CD4-positive, CD25-positive, alpha-beta regulatory T cell (primary cell): ENCODE measurements at places on chromosomes 6 and 20. TPM values are rescaled to one million over a fixed set of nuclear protein-coding genes. Genes with fewer than 3 reads are reported as not detected.

GRCh38 chr6:133198725-133199124, 42.4 kb upstream of the EYA4 start:
- DNase-seq = no peak

DNA sequence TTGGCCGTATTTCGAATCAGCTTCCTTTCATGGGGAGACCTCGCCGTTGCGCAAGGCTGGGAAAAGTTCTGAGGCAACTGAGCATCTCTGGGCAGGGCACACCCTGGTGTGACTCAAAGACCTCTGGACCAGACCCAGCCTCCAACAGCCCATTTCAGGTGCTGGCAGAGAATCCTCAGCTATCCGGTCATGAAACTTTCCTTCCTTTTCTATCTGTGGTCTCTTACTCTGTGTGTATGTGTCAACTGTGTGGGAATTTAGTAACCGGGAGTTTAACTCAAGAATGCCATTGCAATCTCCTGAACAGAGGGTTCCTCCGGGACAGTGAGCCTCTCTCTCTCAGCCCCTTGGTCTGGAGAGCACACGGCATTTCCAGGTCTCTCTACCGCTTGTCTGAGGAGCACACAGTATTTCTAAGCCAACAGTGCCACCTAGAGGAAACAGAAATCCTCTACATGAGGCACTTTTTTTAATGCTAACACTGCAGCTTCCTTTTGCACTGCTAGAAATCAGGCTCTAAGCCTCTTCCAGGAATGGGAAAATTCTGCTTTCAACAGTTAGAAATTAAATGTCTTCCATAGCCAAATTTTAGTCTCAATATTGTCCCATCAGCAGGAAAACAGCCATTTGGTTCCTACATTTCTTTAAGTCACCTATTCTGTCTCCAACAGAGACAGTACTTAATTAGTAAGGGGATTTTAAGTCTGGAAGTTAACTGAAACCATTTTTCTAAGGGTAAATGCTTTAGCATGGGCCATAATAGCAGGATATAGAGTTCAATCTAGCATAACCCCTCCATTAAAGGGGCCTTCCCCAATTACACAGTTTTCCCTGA, 32.7 kb downstream of the PLN start:
- peak; percentile 53 for DNase-seq

The SRSF12 gene
- not detected for total RNA-seq

- DNase-seq = no peak
These were observed 109.3 kb downstream of the DNAH8 start for GRCh38 chr6:38824243-38824894.

DNA sequence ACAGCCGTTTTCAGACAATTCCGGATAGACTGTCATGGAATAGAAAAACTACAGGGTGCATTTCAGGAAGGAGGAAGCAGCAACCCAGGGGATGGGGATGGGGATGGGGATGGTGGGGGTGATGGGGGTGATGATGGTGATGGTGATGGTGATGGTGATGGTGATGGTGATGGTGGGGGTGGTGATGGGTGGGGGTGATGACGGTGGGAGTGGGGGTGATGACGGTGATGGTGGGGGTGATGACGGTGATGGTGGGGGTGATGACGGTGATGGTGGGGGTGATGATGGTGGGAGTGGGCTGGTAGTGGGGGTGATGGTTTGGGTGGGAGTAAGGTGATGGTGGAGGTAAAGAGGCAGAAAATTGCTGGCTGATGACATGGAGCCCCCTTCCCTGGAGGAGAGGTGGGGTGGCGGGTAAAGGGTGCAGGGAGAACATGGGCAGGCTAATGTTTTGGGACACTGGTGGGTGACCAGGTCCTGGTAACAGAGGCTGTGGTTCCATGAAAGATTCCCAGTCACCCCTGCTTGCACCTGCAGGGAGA, 17.5 kb downstream of the LAMA5 start:
- no peak for DNase-seq

The HLA-C gene
- total RNA-seq = 2,142 TPM

DNA sequence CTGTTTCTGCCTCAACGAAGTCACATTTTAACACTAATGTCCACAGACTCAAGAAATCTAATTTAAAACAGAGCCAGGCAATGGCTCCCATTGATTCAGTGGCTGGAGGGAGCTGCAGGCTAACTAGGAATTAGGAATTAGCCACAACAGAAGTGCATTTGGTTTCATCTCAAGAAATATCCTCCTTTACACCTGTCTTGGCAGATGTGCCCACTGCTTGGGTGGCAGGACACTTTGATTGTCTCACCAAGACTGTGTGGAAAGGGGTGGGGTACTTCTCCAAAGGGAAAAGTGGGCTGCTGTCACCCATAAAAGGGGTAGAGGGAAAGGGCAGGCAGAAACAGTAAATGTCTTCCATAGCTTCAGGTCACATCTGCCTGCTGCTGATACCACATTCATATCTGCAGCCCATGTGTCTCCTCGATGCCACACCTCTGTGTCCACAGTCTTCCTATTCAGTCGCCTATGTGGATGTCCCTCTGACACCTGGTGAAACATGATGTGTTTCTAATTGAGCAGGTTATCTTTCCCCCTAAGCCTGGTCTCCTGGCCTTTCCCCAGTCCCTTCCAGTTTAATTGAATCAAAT, 10.9 kb upstream of the OSER1 start:
- no peak for DNase-seq

DNA sequence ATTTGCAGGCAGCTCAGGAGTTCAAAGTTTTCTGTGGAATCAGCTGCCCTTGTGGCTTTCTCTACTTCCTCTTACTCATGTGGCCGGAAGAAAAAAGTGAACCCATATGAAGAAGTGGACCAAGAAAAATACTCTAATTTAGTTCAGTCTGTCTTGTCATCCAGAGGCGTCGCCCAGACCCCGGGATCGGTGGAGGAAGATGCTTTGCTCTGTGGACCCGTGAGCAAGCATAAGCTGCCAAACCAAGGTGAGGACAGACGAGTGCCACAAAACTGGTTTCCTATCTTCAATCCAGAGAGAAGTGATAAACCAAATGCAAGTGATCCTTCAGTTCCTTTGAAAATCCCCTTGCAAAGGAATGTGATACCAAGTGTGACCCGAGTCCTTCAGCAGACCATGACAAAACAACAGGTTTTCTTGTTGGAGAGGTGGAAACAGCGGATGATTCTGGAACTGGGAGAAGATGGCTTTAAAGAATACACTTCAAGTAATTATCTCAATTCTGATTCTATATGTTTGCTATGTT, 1.1 kb downstream of the MGME1 start:
- peak; percentile 81 for DNase-seq

DNA sequence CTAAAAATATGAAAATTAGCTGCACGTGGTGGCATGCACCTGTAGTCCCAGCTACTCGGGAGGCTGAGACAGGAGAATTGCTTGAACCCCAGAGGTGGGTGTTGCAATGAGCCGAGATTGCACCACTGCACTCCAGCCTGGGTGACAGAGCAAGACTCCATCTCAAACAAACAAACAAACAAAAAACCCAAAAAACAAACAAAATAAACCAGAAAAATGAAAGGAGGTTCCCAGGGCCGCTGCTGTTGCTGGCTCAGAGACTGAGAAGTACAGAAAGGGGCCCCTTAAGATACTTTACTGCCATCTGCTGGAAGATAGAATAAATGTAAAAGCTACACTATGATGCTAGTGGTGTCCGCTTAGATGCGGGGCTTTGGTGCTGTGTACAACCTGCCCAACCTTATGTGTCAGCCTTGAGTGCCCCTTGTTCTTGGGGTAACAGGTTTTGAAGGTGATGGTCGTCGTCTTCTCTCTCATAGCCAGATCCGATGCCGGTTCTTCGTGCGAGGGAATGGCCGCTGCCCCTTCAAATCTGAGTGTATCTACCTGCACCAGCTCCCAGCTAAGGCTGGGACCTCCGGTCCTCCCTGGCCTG, 2.8 kb upstream of the FANCE start:
- DNase-seq = peak; percentile 76

DNA sequence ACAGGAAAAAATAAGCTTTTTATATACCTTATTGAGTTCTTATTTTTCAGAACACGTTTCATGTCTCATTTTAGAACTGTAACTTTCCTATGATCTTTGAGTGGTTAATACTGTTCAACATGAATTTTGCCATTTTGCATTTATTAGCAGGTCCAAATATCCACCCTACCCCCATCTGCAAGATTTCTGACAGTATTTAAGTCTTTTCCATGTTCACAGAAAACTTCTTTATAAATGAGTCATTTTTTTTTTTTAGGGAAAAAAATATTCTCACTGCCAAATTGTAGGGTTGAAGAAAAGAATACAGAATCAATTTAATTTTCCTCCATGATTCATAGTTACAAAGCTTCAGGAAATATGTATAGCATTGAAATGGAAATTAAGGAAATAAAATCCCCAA, 101.8 kb downstream of the COL21A1 start:
- DNase-seq = no peak

- no peak for DNase-seq
These were observed 21.9 kb downstream of the TOP1 start for GRCh38 chr20:41050361-41051008.

The UNC93A gene
- not detected for total RNA-seq
